COLO829 (cell line): ENCODE measurements at places on chromosomes 3 and 15.

- no peak for DNase-seq
Observed at GRCh38 chr3:187005827-187006481, 75.6 kb downstream of the ST6GAL1 start.

DNA sequence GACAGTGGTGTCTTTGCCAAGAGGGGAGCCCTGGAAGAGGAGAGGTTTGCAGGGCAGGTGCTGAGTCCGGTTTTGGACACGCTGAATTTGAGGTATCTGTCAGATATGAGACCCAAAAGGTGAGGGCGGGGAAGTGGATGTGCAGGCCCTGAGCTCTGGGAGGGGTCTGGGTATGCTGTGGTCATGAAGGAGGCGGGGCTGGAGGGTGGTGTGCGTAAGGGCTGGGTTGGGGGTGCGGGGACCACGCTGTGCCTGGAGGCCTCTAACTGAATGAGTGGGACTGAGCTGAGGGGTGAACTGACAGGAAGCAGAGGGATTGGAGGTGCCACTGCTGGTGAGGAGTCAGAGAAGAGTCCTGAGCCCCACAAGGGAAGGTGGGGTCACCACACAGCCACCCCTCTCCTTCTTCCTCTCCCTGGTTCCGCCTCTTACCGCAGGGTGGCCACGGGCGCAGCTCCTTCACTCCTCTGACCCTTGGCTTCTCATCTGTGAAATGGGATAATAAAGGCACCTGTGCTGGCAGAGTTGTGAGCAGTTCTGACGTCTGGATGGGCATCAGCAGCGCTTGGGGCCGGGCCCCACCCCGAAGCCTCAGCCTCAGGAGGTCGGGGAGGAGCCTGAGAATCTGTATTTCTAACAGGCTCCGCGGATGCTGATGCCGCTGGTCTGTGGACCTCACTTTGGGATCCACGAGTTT lies 28.8 kb downstream of the PSTPIP1 start:
- DNase-seq: no peak

DNA sequence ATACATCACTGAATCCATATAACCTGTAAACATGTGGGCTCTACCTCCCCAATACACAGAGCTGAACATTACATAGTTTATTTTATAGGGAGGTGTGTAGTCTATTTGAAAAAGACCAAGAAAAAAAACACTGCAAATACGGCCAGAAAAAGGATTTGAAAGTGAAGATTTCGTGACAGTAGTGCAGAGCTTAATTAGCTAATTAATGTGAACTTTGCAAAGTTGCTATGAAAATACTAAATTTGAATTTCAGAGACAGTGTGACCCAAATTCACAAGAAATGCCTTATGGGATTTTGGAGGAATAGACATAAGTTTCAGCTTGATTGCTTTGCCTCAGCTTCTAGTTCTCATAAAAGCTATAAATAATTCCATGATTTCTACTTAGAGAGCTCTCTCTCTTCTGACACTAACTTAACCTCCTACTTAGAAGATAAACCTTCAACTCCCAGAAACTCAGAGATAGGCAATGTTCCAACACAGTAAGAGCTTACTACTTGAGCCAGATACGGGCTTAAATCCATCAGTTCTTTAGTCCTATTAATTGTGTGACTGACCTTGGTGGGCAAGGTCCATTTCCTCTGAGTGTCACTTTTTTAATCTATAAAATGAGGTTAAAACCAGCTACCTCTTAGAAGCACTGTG lies 87.3 kb upstream of the THBS1 start:
- no peak for DNase-seq

GRCh38 chr3:51610708-51611107 lies 60.3 kb upstream of the TEX264 start:
- DNase-seq: no peak

DNA sequence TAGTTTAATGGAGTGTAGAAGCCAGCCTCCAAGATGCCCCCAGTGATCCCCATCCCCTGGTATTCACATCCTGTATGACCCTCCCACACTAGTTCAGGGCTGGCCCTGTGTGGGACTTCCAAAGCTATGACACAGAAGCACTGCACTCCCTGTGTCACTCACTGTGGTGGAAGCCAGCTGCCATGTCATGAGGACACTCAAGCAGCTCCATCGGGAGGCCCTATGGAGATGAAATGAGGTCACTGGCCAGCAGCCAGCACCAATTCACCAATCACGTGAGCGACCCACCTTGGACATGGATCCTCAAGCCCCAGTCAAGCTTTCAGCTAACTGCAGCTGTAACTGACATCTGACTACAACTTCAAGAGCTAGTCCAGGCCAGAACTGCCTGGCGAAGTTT lies 3.9 kb upstream of the ACAN start:
- DNase-seq: no peak

DNA sequence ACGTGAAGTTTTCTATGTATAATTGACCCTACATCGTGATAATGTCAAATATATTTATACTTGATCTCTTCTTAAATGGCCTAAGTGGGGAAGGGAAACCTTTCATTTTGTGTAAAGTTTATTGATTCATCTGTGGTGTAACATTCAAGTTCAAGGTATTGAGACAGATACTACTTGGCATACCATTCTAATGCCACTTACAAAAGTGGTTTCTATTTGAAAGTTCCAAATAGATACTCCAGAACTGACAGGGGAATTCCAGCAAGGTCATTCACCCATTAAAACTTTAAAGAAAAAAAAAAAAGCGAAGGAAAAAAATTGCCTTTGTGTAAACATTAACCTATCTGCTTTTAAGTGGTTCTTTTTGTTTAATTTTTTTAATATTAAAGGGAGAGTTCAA lies 45.3 kb upstream of the MAP3K13 start:
- DNase-seq: no peak

GRCh38 chr3:187740421-187741399 lies 4.6 kb downstream of the BCL6 start:
- no peak for DNase-seq

GRCh38 chr3:133831966-133832801 lies 26.6 kb downstream of the SRPRB start:
- DNase-seq: no peak

- DNase-seq: peak; percentile 74
Observed at GRCh38 chr3:149783576-149783975, 8.8 kb downstream of the ANKUB1 start.

DNA sequence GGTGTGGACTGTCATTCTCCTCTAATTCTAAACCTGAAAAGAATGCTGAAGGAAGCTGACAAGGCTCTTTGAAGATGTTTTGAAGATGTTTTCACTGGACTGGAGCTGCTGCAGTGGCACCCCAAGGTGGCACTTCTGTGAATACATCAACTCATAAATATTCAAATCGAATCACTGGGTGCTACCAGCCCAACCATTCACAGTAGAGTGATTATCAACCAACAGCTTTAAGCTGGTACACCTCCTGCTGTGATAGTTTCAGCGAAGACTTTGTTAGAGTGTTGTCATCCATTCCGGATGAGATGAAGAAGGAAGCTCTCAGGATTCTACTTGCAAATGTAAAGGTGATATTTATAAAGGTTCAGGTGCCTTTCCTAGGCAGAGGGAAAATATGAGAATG lies 106.6 kb downstream of the LSAMP start:
- no peak for DNase-seq

DNA sequence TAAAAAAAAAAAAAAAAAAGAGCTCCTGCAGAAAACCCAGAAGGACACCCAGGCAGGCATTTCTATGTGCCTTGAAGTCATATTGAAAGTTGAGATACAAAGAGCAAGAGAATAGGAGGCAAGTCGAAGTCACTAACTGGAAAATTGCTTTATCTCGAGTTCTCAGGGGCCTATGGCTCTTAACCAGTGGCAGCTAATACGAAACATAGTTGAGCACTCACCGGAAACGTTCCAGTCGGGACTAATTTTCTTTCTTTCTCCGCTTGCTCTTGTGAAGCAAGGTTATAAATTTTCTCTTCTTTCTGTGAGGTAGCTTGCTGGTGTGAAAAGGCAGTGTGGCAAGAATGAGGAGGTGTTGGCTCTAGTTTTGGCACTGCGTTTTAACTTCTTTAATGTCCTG lies 181.5 kb downstream of the ADAMTS9 start:
- DNase-seq: no peak

DNA sequence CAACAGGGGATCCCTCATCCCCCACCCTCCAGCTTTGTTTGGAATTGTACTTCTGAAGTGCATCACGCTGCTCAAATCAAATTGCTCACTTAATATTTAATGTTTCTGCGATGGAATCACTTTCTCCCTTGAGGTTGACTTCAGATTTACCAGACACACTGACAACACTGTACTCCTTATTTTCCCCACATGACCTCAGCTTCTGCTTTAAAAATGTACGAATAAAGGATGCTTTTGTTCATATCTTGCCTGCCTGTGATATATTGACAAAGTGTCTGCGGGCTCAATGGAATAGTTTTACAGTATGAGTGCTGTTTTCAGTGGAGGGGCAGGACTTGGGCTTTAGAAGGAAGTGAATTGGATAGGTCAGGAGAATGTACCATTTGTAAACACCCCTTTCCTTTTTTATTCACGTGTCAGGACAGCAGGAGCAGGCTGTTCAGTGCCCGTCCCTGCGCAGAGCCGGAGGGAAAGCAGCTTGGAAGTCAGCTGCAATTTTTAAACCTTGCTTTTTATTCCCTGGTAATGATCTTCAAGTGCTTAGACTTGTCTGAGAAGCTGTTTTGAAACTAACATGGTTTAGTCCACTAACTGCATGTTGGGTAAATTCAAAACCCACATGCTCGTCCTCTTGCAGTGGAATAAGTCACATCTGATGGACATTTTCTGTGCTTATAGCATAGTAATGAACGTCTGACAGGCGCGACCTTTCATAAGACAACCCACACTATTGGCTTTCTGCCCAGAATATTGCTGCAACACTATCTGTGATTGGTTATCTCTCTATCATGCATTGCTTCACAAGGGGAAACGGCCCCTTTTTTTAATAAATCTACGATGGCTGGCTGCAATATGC lies 29.9 kb downstream of the MBNL1 start:
- DNase-seq: peak; percentile 80

DNA sequence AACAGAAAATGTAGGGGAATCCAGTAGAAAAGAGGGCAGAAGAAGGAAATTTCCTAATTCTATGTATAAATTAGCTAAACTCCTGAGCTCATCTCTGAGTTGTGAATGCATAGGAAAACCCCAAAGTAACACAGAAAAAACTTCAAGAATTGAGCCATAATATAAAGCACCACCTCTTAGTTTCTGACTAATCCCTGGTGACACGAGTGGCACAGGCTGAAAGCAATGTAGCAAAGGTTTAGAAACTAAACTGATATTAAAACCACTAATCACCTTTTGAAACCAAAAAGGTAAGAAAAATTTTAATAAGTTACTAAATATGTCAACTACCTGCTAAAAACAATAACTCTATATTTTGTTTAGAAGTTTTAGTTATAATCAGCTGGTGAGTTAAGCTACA lies 255.6 kb upstream of the NECTIN3 start:
- DNase-seq: no peak

- DNase-seq: no peak
Observed at GRCh38 chr15:81302701-81303109, 21.2 kb downstream of the STARD5 start.

DNA sequence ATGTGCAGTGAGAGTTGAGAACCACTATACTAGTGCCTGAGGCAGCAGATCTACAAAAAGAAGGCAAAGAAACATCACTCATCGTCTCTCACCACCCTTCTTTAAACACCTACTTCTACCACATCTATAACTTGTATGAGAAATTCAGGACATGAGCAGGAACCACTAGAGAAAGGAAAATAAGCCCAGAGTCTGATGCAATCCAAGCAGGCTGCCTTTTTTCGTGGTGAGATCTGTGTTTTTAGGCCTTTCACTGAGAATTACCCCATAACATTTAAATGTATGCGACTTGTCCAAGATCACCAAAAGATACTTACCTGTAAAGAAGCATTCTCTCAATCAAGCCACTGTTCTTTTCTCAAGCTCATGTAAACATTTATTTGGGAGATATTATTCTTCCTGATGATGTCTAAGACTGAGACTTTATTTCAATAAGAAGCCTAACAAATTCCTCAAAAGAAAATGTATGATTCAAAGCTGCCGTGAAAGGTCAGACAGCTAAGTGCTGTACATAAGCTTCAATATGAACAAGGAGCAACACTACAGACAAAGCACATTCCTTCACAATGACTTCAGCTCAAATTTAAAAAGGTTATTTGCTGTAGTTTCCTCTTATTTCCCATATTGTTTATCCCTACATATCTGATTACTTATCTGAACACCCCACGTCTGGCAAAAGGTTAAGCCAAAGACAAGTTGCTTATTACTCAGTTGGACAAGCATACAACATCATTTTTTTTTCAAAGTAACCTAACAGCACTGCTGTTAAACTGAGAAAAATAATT lies 16.5 kb downstream of the SPICE1 start:
- DNase-seq: peak; percentile 41

DNA sequence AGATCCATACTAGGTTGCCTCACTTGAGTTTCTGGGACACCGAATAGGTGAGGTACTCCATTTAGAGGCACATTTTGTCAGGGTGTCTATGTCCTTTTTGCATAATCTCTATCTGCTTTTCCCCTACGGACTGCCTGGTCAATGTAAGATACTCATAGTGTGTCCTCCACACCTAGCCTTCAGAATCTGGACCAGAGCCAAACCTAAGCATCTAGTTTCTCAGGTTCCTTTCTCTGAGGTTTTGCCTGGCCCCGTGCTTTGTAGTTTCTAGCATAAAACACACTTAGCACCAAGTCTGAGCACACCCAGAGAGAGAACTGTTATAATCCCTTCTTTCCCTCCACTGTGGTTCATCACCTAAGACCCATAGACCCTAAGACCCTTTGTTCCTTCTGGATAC lies 105.9 kb upstream of the MLF1 start:
- no peak for DNase-seq

GRCh38 chr15:69314131-69314530 lies 15.4 kb downstream of the PAQR5 start:
- no peak for DNase-seq

DNA sequence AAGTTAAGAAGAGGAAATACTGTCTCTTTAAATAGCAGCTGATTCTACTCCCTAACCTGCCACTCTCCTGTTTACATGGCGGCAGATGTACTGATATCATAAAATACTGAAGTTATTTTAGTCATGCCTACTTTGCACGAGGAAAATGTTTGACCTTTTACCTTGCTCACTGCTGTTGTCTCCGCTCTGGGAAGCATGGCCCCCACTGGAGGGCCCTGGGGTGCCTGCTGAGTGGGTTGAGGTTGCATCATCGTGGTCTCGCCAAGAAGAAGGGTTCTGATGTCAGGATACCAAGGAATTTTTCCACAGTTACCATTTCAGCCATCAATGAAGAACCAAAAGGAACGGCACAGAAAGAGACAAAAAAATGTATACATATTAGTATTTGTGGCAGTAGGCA lies 16.7 kb downstream of the MEIS2 start:
- DNase-seq: no peak

GRCh38 chr3:194687638-194688199 lies 2.0 kb downstream of the FAM43A start:
- DNase-seq: no peak

DNA sequence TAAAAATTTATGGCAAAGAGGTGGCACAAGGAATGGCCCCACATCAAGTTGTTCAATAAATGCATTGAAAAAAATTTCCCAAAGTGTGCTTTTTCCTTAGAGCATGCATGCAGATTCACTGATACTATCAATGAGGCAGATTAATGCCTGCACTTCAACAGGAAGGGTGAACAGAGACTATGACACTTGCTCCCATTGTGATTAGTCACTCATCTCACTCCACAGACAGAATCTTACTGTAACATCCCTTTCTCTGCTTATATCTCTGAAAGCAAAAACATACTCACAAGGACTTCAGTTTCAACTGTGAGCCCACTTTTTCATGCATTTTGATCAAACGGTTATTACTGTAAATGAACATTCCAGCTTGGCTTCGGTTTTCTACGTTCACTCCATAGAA lies 60.9 kb downstream of the MORC1 start:
- DNase-seq: no peak

GRCh38 chr15:100338971-100339444 lies 2.8 kb downstream of the ADAMTS17 start:
- DNase-seq: peak; percentile 53
